ENCODE measurements at places on chromosomes 5 and 9.
A peak's percentile ranks its signal among the peaks of the same experiment; 100 is the strongest.

DNA sequence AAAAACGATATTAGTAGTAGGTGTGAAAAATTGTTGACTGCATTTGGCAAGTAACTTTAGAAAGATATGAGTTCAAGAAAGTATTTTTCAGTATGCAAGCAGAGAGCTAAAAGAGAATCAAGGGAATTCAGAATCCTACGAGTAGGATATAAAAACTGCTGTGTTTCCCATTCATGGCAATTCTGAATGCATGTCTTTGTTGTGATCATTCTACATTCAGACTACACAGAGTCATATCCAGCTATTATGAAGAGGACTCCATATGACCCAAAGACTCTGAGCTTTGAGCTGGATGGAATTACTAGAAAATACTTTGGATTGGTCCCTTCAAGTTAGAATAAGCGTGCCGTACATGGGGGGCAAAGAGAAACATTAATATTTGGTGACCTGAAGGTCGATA is 12.0 kb downstream of the IFNE start:
- DNase-seq: no peak

DNA sequence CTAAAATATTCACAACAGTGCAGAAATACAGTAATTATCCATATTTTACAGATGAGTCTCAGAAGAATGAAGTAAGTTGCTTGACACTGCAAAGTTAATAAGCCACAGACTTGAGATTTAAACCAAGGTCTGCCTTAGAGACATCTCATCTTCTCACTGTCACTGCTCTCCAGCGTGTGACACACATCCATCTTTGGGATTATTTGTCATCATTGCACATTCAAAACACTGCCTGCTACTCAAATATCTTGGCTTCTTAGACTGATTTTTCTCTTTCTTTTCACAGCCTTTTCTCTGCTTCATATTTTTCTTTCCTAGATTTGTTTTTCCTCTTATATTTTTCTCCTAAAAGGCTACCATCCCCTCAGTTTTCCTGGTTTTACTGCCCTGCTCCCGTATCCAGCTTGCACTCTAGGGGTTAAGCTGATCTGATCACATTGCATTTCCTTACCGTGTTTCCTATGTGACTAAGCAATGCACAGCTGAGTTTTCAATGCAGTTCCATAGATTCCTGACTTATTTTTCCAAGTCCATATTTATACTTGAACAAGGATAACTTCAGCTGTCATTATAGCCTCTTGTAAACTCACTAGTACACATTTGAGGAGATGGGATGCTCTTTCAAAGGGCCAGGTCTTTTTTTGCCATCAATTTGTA is 353.0 kb downstream of the PLK2 start:
- DNase-seq: no peak

GRCh38 chr5:168889039-168889438 is 309.9 kb upstream of the PANK3 start:
- no peak for DNase-seq

- no peak for DNase-seq
These were observed 16.1 kb upstream of the NDST1 start for GRCh38 chr5:150491876-150492275.

- DNase-seq: no peak
These were observed 6.6 kb downstream of the SPATA31E1 start for GRCh38 chr9:87889065-87889881.

GRCh38 chr5:93675460-93676450 is 65.6 kb downstream of the POU5F2 start:
- no peak for DNase-seq

GRCh38 chr9:102087141-102087540 is 348.7 kb upstream of the GRIN3A start:
- no peak for DNase-seq

GRCh38 chr9:78448960-78449673 is 152.2 kb downstream of the PSAT1 start:
- no peak for DNase-seq

DNA sequence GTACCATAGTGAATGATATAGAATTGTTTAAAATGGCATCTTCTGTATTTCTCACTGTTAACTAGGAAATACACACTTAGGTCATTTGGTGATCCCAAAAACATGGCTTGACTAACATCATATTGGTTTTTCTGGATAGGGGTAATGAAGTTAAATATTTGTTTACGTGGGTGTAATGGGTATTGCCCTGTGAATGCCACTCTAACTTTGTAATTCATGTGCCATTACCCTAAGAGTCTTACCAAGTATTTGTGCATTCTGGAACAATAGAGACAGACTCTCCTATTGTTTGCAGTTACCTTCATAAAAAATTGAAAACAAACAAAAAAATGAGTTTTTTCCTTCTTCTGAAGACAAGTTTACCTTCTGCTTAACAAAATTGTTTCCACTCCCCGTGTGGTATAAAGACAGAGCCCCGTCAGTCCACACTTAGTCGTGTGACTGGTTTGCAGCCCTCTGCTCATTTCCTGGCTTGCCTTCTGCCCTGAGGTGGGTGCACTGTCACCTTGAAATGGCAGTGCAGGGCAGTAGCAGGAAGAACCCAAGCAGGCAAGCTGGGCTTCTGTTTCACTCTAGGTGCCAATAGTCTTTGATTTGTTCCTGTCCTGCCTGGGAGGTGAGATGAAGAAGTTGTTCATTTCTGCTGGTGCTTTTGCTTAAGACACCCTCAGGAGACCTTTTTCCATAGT is 9.6 kb upstream of the CATSPER3 start:
- no peak for DNase-seq

DNA sequence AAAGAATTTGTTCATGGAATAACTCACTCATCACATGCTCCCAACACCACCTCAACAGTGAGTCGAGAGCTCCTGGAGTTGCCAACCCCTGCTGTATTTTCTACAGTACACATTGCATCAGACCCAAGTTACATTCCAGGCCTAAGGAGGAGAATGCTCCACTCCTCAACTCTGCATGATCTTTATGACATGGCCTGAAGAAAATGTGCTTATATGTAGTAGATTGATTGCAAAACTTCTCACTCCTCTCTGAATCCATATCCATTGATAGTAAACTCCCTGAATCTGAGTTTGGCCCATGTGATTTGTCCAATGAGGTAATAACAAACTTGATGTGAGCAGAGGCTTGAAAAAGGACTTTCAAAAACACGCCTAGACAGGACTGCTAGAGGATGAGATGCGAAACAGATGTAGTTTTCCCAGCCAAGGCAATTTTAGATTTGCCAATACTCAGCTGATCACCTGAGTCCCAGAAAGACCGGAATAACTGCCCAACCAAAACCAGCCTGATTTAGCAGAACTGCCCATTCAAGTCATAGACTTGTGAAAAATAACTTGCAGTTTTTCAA is 29.0 kb upstream of the PAPPA start:
- DNase-seq: no peak

DNA sequence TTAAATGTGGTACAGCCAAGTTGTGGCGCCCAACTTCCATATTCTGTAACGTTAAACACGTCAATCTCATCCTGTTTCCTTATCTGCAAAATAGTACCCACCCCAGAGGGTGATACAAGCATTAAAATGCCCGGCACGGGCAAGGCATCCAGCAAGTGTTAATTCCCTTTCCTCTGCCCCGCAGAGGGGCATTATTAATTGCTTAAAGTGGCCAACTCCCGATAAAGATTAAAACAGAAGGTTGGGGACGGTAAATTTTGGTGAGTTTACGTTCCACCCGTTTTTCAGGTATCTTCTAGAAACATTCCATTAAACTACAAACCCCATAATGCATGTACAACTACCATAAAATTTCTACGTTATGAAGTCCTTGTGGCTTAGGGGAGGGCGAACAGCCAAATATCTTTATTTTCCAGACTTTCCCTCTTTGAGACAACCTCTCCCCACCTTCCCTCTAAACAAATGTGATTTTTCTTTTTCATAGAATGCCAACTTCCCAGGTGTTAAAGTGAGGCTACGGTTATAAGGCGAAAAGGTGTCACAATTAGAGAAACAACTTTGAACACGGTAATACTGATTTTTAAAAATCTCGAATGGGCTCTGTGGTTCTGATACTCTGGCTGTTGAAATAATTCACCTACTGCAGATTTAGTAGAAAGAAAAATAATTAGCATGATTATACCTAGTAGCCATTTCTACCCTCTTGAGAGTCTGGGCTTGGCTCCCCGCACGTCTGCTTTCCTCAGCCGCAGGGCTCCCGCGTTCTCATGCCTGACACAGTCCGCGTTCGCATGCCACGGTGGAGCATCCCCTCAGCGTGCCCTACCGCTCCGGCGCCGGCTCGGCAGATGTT is 1.2 kb upstream of the GPBP1 start:
- DNase-seq: peak; percentile 8

DNA sequence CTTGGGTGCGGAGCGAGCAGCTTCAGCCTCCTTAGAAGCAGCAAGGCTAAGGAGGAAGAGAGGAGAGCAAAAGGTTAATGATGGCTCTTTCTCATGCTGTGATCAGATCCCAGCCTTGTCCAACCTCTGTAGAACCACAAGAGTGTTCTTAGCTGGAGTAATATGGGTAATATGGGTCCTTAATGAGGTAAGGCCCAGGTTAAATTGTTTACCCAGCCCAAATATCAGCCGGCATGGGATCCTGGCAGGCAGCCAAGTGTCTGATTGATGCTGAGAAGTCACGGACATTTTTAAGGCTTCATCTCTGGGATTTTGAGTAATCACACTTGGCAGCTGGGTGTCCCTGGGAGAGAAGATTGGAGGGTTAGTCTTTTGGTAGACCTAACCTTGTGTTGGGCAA is 32.3 kb downstream of the GLRA1 start:
- DNase-seq: no peak

GRCh38 chr9:75242426-75242825 is 154.1 kb downstream of the OSTF1 start:
- DNase-seq: no peak

GRCh38 chr9:110115341-110115820 is 92.6 kb downstream of the C9orf152 start:
- DNase-seq: no peak

- DNase-seq: no peak
These were observed 3.7 kb downstream of the C9orf50 start for GRCh38 chr9:129617167-129617566.

GRCh38 chr5:36765876-36766275 is 110.7 kb upstream of the NIPBL start:
- DNase-seq: no peak

DNA sequence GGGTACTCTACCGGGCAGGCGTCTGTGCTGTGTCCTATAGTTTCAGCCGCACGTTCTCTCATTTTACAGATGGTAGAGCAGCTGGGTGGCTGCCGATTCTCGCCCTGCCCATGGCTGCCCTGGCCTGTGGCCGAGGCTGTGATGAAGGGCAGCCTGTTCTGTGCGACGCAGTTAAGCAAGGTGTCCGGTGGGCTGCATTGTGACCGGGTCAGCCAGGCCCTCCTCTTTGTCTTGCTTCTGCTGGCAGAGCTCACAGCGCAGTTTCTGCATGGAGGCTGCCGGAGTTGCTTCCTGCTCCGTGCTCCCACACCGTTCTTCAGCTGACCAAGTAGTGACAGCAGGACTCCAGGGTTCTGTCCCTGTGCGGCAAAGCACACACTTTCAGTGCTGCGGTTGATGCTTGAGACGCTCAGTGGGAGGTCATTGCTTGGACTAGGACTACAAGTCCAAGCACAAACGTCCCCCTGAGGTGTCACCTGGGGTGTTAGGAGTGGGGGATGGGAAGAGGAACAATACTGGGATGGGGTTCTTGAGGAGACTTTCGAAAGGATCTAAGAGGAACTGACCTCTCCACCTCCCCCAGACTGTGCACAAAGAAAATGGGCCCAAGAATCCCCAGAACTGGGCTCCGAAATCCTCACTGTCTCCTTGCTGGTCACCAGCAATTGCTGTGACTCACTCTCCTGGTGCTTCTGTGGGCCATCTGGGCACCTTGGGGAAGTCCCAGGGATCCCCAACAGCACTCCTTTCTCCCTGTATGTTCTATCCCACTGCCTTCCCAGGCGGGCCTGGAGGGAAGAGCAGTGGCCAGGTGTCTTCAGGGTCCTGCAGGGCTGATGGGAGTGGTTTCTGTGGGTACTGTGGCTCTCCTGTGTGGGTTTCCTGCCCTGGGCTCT is 58.2 kb downstream of the GADD45G start:
- no peak for DNase-seq

GRCh38 chr5:125142458-125142857 is 396.0 kb upstream of the ZNF608 start:
- no peak for DNase-seq

- peak; percentile 49 for DNase-seq
These were observed 62.8 kb upstream of the SUB1 start for GRCh38 chr5:32522429-32523143.

DNA sequence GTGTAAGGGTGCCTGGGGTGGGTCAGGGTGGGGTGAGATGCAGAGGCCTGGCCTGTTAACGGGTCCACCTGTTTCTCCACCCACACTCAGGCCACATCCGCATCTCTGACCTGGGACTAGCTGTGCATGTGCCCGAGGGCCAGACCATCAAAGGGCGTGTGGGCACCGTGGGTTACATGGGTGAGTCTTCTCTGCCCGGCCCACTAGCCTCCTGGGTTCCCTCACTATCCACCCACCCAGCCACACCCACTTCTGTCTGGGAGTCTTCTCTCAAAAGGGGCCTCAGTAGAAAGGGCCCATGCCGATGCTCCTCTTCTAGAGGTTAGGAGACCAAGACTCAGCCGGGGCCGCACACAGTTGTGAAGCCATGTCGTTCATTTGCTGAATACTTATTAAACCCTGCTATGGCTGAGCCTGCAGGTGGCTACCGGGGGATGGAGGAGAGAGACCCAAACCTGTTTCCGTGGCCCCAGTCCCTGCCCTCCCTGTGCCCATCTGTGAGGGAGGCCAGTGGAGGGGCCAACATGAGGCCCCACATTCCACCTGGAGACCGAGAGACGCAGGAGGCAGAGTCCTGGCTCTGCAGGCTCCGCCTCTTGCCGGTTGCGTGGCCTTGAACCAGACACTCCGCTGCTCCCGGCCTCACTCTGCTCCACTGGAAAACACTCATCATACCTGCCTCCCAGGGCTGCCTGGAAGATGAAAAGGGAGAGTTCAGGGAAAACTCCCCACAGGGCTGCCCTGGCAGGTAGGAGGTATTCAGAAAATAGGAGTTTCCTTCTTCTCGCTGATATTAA is 8.7 kb downstream of the GRK6 start:
- no peak for DNase-seq

GRCh38 chr9:134640506-134641172 is 964 bp upstream of the COL5A1 start:
- DNase-seq: no peak

DNA sequence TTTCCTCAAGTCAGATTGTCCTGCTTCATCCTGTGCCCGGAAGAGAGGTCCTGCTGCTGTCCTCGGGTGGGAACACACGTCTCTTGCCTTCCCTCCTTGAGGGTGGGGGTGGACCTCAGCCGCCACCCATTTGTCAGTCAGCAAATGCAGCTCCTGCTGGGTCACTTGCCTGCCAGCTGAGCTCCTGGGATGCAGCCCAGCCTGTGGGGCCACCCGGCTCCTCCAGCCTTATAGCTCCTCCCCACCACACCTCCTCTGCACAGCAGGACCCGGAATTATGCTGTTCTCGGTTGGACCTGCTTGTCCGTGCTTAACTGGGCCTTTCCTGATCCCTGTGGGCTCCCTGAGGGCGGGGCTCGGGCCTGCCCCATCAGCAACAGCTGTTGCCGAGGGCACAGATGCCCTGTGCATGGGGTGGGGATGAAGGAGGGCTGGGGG is 52.7 kb downstream of the RXRA start:
- no peak for DNase-seq

GRCh38 chr9:6183227-6183551 is 32.4 kb upstream of the IL33 start:
- no peak for DNase-seq

GRCh38 chr5:180591311-180591887 is at the start of gene SCGB3A1:
TSS of gene SCGB3A1 (minus strand) at chr5:180591499. CDS start at chr5:180591462, 37 bp downstream.
- no peak for DNase-seq

- no peak for DNase-seq
These were observed 417.9 kb downstream of the NFIB start for GRCh38 chr9:13896047-13896446.

GRCh38 chr5:31911291-31912265 is 262.5 kb downstream of the GOLPH3 start:
- DNase-seq: no peak
